NCI-H1930 (cell line): ENCODE measurements at places on chromosomes 11 and 22.

DNA sequence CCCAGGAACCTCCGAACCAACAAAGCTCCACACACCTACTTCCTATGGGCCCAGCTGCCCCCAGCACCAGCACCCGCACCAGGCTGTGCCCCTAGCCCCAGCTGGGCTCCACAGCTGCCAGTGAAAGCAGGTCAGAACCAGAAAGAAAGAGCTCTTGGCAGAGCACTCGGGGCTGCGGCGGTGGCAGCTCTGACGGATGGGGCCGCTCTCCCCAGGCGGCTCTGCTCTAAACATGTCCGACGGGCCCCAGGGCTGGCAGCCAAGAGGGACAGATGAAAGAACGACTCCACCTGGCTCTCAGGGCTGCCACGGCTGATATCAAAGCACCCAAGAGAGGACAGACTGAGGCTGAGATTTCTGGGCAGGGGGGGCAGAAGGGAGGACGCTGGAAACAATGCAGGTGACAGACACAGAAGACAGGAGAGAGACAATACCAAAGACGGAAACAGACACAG, 25.7 kb downstream of the LRFN4 start:
- no peak for DNase-seq

DNA sequence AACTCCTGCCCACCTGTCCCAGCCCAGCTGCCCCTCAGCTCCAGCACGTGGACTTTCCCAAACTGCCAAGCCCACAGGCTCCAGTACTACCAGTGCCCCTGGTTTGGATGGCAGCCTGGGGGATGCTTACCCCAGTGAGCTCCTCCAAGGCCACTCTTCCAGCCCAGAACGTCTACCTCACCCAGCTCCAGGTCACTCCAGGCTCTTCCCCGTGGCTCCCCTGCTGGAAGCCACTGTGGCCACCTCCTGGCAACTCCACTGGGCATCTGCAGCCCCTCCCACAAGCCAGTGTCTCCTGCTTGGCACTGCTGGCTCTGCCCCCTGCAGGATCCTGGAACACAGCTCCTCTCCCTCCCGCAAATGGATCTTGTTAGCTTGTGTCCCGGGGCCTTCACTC, 29.3 kb downstream of the LMO1 start:
- no peak for DNase-seq

- no peak for DNase-seq
Observed at GRCh38 chr22:23608583-23608982, 23.5 kb downstream of the DRICH1 start.

DNA sequence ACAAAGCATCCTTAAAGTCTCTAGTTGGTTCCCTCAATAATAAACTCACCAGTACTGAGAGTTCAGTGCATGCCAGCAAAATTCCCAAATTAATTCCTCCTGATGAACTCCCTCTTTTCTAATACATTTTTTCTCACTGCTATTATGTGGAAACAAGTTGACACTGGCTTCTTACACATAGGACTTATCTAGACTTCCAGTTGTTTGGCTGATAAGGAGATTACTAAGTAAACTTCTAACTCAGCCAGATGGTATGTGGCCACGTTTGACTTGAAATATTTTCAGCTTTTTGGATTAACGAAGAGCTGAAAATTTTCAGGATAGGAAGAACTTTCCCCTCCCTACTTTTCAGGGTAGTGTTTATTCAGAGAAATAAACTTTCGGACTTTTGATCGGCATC, 1154.2 kb upstream of the TENM4 start:
- no peak for DNase-seq

GRCh38 chr11:111698852-111699559, 67.2 kb downstream of the PPP2R1B start:
- no peak for DNase-seq

DNA sequence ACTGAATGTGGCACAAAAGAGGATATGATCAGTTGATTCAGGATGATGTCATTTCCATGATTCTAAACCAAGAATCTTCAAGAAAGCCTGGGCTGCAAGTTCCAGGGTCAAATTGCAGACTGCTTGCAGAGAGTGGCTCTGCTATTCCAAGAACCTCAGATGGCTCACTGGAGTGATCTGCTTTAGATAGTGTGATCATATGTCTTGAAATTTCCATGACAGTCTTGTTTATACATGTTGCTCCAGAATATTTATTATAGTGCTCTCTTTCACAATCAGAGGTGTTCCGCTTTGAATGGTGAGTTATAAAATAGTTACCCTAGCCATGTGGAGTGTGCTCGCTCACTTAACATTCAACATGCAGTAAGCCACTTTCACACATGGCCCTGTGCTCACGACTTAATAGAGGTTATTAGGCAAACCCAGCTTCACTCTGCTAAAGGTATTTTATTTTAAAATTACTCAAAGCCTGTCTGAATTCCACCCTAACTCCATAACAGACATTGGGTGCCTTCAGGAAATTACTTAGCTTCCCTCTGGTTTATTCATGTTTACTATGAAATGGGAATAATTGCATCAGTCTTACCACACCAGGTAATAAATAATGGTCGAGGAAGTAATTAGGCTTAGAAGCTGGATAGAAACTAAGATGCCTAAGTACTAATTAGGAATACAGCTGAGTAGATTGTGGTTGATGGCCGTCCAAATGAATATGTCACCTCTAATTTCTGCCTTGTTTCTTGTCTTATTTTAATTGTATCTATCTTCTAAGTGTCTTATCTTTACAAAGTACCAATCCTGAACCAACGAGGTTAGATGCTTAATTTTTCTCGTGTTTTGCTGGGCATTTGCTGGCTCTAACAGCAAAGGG, 187.9 kb downstream of the ETS1 start:
- DNase-seq, result no peak

DNA sequence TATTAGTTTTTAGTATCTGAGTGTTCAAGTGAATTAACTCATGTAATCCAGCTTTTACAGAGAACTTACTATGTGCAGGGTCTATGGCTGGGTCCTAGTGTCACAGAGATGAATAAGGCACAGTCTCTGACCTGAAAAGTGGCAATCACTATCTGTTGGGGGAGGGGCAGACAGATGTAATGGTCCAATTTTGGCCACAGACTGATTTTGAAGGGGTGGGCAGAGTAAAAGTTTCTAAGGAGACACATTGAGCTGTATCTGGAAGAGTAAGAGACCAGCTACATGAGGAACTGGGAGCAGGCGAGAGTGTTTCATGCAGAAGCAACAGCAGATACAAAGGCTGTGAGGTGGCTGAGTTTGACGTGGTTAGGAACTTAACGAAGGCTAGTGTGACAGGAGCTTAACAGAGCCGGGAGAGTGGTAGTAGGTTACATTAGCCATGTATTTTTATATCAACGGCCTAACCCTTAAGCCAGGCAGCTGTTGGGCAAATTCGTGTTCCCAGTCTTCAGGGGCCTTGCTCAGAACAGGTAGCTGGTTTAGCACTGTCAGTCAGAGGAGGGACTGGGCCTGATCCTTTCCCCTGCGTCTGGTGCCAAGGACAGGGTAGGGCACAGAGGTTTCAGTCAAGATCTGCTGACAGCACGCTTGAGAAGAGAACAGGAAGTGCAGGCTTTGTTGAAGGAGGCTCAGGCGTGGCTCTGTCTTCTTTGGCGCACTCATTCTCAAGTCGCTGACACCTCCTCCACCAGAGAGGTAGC, 1.4 kb upstream of the STIM1 start:
- DNase-seq, result no peak

DNA sequence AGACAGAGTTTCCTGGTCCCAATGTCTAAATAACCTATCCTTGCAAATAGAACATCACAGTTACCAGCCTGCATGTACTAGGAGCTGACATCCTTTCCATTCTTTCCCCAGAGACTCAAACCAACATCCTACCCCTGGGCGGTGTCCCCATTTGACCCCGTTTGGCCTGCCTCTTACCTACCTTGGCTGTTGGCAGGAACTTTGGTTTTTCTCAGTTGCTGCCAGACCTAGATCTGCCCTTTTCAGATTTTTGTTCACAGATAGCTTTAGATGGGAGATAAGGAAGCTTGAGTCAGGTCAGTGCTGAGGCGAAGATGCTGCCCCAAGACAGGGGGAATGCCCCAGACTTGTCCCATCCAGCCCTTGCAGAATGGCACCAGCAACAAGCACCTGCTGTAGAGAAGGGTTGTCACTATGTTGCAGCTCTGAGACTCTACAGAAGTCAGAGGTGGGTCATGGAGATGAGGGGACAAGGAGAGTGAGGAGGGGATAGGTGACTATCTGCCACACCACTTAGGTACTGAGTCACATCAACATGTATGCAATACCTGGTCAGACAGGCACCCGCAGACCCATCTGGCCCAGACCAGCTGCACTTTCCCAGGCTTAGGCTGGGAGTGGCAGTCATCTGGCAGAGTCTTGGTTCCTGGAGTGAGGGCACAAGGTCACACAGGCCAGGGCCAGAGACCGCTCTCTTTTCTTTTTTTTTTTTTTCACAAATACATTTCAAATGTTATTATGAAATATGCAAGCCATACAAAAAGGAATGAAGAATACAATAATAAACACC, 61.5 kb upstream of the POU2AF1 start:
- DNase-seq, result no peak
